GM03348 (cell line): ENCODE measurements at places on chromosomes 6 and 20.

GRCh38 chr6:169723991-169724493 lies 258 bp downstream of the PHF10 start:
- peak; percentile 89 for DNase-seq

- no peak for DNase-seq
These were observed 1.6 kb upstream of the RBCK1 start for GRCh38 chr20:406200-407132.

DNA sequence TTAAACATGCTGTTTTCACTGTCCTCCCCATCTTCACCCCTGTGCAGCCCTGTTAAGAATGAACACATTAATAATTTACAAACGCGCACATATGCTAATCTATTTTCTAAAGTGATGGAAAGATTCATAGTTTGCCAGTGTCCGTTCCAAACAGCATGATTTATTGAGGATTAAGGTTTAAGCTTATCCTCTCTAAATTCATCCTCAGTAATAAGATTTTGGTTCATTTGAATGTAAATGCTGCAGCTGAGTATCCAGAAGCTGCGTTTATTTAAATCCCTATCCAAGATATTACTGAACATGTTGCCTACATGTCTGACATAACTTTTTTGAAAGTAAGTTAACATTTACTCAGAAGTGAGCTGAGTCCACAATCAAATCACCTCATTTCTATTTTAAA lies 42.8 kb upstream of the FAM135A start:
- no peak for DNase-seq

DNA sequence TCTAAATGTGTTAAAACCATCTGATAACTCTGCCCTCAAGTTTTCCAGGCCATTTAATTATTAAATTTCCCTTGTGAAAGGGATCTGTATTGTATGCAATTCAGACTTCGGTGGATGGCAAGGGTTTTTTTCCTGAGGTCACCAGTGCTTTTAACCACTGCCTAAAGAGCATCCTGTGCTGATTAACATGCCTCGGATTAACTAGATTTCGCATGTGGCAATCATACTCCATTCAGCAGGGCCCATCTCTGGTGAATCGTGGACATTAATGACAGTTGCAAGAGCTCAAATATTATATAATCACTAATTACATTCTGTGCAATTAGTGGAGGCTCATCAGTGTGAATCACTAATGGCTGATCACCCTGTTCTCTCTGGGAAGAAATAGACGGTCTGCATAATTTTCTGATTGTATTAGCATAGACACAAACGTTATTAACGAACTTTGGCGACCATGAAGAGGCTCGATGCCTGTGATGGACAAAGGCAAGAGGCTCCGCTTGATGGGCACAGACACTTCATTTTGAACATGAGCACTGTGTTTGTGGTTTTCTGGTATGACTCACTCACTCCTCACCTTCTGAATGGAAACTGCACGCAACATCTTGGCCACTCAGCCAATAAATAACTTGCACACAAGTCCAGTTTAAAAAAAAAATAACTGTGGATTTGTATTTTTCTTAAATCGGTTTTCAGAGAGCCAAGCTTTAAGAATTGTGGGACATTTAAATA lies 31.4 kb downstream of the LINC00237 start:
- no peak for DNase-seq

DNA sequence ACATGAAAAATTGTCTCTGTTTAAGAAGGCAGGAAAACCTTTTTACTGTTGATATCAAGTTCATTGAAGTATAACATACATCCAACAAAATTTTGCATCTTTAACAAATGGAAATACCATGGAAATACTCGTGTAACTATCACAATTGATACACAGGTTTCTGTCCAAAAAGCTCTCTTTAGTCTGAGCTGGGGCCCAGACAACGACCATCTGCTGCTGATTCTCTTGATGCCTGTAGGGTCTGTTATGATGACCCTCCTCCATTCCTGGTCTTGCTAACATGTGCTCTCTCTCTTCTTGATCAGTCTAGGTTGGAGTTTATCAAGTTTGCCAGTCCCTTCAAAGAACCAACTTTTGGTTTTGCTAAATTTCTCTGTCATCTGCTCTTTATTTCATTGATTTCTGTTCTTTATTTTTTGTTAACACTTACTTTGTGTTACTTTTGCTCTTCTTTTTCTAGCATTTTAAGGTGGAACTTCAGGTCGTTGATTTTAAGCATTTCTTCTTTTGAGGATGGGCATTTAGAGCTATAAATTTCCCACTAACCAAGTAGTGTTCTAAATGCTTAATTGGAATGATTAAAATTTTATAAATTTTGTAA lies 116.8 kb downstream of the PSMB1 start:
- DNase-seq, result no peak
